ENCODE measurements at places on chromosomes 13 and 19.

DNA sequence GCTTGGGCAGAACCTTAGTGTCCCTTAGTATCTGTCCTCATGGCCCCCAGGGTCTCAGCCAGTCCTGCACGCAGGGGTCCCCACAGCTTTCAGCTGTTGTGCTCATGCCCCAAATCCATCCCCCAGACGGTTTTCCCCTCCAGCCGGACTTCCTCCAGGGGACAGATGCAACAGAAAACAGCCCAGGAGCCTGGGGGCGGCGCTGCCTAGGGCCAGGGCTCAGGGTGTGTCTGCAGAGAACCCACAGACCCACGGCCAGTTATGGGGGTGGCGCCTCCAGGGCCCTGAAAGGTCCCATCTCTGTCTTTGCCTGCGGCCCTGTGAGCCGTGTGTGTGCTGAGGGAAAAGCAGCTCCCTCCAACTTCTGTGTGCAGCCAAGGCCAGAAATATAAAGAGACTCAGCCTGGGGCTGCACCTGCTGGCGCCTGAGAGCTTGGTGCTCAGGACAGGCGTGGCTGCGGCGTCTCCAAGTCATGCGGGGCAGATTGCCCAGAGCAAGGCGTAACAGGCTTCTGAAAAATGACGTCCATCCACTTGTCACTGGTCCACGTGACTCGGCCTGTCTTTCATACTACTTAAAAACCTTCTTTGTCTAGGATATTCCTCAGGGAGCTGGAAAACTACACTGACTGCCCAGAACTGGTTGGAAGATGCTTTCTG lies 22.1 kb upstream of the F7 start:
- peak; percentile 8 for DNase-seq

- DNase-seq = no peak
Measured at GRCh38 chr13:74794147-74794546, 659.9 kb upstream of the KLF12 start.

GRCh38 chr13:100392709-100393630 lies 195.6 kb downstream of the GGACT start:
- DNase-seq = peak; percentile 99

DNA sequence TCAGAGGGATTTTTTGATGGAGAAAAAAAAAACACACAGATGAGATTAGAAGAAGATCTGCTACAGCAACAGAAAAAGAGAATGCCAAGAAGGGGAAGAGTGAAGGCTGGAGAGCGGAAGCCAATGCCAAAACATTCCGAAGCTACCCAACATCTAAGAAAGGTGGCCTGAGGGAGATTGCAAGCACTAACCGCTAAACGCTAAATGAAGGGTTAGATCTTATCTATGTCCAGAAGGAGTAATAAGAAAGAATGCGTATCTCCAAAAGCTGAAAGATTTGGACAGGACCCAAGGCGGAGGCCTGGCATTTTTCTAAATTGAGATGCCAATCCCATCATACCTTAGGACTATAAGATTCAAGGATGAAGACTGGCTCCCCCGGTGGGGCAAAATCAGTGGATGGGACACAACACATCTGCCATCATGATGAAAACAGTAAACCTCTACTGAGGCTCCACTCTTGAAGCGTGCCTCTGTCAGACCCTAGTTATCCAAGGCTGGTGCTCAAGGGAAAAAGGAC lies 15.6 kb upstream of the HMGB1 start:
- no peak for DNase-seq

GRCh38 chr19:19217099-19217498 lies 5.3 kb downstream of the NCAN start:
- peak; percentile 8 for DNase-seq

DNA sequence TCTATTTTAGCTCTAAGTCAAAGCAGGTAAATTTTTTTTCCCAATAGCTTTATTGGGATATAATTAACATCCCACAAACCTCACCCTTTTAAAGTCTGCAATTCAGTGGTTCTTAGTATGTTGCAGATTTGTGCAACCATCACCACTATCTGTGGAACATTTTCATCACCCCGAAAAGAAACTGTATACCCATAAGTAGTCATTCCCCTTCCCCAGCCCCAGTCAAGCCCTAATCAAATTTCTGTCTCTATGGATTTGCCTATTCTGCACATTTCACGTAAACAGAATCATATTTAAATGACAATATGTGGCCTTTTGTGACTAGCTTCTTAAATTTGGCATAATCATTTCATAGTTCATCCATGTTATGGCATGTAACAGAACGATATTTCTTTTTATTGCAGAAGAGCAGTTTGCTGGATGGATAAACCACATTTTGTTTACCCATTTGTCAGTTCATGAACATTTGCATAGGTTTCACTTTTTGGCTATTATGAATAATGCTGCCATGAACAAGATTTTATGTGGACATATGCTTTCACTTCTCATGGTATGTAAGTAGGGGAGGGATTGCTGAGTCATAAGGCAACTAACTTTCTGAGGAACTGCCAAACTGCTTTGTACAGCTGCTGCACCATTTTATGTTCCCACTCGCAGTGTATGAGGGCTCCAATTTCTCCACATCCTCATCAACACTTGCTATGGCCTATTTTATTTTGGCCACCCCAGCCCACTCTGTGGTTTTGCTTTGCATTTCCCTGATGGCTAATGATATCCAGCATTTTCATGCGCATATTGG lies 10.9 kb downstream of the SLC46A3 start:
- peak; percentile 90 for DNase-seq

DNA sequence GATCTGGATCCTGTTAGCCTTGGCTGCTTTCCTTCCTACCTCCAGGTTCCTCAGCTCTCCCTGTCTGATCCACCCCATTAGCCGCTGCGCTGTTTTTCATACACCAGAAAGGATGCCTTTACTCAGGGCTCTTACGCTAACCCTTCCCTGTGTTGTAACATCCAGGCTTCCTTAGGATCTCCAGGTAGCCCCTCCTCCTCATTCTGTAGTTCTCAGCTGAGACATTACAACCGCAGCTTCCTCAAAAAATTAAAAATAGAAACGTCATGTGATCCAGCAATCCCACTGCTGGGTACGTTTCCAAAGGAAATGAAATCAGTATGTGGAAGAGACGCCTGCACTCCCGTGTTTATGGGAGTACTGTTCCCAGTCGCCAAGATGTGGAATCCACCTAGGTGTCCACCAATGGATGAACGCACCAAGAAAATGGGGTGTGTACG lies 18.4 kb upstream of the MYADM start:
- DNase-seq = peak; percentile 92

DNA sequence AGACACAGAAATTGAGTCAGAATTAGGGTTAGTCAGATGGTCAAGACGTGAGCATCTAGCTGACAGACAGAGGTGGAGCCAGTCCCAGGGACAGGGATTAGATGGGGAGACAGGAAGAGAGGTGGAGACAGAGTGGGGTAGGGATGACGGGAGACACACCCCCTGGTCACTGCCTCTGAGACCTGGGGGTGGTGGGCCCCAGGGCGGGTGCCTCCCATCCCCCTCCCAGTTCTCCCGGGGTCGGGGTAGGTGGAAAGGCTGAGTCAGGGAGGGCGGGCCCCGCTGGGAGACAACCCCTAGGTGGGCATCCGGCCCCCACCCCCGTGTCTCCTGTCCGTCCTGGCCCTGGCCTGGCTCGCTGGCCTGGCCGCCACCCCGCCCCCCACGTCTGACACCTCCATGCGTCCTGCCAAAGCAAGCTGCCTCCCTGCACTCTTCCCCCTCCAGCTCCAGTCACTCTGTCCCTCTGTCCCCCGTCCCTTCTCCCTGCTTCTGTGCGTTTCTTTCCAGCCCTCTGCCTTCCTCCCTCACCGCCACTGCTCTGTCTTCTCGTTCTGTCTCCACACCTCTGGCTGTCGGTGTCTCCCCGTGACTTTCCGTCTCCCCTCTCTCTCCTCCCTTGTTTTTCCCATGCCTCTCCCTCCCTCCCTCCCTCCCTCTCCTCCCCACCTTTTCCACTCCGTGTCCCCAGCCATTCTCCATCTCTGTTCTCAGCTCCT lies 15.1 kb downstream of the CCDC97 start:
- DNase-seq = peak; percentile 78
